ENCODE measurements at places on chromosomes 16 and 17. TPM values are rescaled to one million over a fixed set of nuclear protein-coding genes. Genes with fewer than 3 reads are reported as not detected.

WFDC1 gene
- total RNA-seq: 5.0 TPM

PABPN1L gene
- not detected for total RNA-seq

EFNB3 gene
- 0.54 TPM for total RNA-seq

KRT28 gene
- not detected for total RNA-seq

CNTNAP4 gene
- not detected for total RNA-seq

FBXW10B gene
- 0.28 TPM for total RNA-seq

CCDC78 gene
- total RNA-seq: 0.56 TPM

THOC6 gene
- total RNA-seq: 16.1 TPM

KRT31 gene
- not detected for total RNA-seq

RILP gene
- 3.9 TPM for total RNA-seq

MT1G gene
- not detected for total RNA-seq

MYO18A gene
- 39.1 TPM for total RNA-seq

PRDM7 gene
- not detected for total RNA-seq

GRCh38 chr17:81821147-81821546, 11.9 kb downstream of the MCRIP1 start:
- DNase-seq: no peak

- no peak for DNase-seq
These were observed 70.5 kb upstream of the RASL10B start for GRCh38 chr17:35660902-35661301.

- no peak for DNase-seq
These were observed 488 bp upstream of the SEBOX start for GRCh38 chr17:28365487-28365886.

GRCh38 chr16:27500801-27501200, 48.9 kb downstream of the GTF3C1 start:
- DNase-seq: no peak

DNA sequence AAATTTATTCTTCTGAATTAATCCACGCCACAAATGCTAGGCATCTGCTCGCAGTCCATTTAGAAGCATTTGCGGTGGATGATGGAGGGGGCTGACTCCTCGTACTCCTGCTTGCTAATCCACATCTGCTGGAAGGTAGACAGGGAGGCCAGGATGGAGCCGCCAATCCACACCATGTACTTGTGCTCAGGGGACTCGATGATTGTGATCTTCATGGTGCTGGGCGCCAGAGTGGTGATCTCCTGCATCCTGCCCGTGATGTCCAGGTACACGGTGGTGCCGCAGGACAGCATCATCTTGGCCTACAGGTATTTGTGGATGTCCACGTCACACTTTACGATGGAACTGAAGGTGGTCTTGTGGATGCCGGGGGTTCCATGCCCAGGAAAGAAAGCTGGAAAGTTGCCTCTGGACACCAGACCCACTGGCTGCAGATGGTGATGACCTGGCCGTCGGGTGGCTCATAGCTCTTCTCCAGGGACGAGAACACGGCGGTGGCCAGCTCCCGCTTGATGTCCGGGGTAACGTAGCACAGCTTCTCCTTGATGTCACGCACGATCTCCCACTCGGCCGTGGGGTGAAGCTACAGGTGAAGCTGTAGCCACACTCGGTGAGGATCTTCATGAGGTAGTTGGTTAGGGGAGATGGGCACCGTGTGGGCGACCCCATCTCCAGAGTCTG, 7.5 kb upstream of the HEATR3 start:
- no peak for DNase-seq

- peak; percentile 39 for DNase-seq
These were observed 680 bp downstream of the SKA2 start for GRCh38 chr17:59154292-59154720.

DNA sequence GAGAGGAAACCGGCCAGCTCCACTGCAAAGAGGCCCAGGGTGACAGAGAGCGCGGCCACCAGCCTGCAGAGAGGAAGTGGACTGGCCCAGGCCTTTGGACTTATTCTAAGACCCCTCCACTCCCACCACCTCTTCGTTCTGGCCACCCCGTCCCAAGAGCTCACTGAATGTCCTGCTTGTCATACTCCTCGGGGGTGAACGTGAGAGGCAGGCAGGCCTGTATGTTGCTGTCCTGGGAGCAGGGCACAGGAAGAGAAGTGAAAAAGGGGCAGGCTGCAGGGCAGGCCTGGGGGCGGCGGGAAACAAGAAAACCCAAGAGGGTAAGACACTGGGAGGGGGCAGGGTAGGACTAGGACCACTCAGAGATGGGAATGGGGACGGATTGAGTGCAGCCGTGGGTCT, 384 bp downstream of the TMEM107 start:
- no peak for DNase-seq

DNA sequence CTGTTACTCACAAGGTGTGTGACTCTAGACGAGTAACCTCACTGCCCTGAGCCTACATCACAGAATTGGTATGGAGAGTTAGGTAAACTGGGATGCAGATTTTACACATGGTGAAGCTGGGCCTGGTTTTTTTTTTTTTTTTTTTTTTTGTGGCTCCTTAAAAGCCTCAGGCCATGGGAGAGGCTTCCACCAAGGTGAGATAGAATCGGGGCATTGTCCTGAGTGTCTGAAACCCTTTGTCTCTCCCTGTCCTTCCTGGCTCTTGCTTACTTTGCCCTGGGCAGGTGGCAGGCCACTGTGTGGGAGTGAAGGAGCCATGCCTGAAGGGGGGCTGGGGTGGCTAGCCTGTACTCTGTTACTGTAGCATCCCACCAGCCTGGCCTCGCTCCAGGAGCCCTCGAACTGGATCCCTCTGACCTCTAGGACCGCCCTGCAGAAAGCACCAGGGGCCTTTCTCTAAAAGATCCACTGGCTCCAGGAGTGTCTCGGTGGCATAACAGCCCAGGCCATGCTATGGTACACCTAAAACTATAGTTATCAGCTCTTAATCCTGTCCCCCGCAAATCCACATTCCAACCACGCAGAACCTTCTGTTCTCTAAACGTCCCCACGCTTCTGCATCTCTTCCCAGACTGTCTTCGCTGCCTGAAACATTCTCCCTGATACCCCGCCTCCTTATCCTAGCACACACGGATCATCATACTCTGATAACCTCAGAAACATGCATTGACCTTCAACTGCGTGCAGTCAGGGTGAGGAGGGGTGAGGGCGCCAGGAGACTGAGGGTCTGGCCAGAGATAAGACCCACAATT, 1.7 kb upstream of the SLC13A2 start:
- DNase-seq: no peak

DNA sequence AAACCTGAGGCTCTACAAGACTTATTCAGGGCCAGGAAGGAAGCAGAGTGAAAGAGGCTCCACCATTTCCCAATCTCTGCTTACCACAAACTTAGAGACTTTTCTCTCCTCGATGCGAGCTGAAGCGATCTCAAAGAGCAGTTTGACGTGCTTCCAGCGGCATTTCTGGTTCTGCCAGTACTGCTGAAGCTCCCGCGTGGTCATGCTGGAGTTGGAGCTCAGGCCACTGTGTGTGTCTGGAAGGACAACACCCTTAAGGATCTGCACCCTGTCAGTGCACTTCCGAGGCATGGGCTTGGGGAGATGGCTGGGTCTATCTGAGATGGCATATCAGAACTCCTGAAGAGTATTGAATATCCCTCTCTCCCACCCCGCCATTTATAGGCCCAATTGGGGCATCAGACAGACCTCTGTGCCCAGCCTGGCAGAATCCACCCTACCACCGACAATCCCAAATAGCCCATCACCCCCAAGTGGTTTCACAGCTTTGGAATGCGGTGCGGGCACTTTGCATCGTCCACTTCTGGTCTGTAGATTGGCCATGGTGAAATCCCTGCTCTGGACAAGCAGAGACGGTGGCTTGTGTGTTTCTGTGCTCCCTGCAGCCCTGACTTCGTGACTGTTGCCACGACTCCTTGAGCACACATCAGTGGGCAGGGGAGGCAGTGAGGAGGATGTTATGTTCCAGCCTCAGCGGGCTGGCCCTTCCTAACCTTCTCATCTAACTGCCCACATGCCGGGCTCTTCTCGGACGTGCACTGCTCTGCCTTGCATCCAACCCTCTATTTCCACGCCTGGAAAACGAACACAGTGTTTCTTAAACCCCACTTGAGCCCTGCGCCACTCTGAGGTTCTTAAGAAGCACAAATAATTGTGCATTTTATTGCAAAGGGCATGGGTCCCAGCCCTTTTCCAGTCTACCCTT, 5.2 kb downstream of the SNX20 start:
- no peak for DNase-seq
